ENCODE measurements at places on chromosomes 4 and X.

DNA sequence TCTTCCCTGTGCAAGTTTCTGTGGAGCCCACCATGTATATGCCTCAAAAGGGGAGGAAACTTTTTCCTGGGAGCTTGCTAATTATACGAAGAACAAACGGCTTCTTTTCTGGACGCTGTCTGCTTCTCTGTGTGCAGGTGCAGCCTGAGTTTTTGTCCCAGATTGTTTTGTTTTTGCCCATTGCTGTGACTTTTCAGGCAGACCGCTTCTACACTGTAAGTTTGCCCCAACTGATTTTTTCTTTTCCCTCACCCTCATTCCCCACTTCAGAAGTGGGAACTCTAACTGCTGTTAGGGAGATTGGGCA lies 51.9 kb downstream of the HMGB2 start:
- DNase-seq: no peak

GRCh38 chr4:62619971-62620370 lies 1419.8 kb downstream of the ADGRL3 start:
- no peak for DNase-seq

DNA sequence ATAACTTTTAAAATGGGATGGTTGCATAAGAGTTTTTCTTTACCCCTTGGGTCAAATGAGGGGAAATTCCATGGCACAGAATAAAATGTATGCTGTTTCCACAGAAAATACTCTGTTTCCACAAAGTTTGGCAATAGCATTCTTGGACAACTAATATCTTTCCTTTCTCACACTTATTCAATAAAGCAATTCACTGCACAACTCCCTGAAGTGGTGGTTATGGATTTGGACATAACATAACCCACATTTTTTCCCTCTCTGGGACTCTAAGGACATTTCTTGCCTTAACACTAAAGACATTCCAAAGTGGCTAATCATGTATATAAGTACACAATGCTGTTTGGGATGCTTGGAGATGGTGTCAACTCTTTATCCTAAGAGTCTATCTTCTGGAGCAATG lies 51.7 kb upstream of the GPM6B start:
- DNase-seq: no peak

- DNase-seq: no peak
Measured at GRCh38 chr4:85793233-85793585, 318.3 kb downstream of the ARHGAP24 start.

DNA sequence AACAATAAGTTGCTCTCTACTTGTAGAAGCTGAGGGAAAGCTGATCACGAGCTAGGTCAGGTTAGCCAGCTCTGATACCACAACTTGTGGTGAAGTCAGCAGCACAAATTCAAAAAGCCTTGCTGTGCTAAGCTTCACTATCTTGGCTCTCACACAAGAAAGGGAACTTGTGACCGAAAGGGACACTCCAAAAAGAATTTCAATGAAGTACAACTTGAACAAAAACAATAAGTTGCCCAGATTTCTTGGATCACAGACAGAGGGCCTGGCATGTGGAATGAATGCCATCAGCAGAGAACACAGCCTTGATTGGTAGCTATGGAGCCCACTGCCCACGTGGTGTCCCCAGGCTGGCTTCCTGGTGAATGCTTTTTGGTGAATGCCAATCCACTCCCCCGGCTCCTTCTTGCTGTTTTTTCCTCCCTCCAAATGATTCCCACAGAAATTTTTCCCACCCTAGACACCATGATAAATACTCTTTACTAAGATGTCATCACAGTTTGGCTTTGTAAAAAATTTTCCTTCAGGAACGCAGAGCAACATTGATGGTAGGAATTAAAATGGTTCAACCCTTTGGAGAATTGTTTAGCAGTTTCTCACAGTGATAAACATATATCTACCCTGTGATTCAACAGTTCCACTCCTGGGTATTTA lies 82.6 kb downstream of the ANXA3 start:
- peak; percentile 56 for DNase-seq

DNA sequence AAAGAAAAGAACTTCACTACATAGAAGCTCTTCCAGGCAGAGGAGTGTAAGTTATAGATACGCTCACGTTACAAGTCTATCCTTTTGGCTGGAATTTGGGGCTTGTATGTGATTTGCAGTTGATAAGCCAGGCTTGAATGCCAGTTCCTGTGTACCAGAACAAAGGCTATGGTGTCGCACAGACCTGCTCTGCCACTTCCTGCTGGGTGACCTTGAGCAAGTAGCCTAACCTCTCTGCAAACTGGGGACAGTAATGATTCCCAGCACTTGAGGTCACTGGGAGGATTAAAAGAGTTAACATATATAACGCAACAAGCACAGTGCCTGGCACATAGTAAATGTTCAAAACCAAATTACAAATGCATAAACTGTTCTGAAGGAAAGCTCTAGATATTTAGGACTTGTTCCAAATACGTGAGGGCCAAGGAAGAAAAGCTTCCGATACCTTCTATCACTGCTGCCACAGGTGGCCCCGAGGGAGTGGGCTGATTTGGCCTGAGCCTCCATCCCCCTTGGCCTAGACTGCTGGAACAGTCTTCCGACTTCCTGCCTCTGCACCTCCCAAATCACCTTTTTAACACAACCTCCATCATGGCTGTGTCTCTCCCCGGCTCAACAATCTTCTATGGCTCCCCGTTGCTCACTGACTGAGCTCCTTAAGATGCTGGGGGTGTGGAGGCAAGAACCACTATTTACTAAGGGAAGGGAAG lies 1.3 kb upstream of the SOWAHD start:
- no peak for DNase-seq

GRCh38 chrX:135185795-135186443 lies 14.7 kb upstream of the CT55 start:
- peak; percentile 45 for DNase-seq

GRCh38 chrX:110103344-110103743 lies 100.4 kb downstream of the TMEM164 start:
- no peak for DNase-seq

- DNase-seq: no peak
Measured at GRCh38 chr4:96164814-96165351, 325.0 kb downstream of the PDHA2 start.

GRCh38 chr4:172813359-172813923 lies 355.2 kb upstream of the GALNT7 start:
- DNase-seq: no peak

- DNase-seq: no peak
Measured at GRCh38 chrX:51608766-51609165, 9.9 kb downstream of the CENPVL3 start.

Measured in dorsolateral prefrontal cortex (tissue), 122 donors.